Stimulated activated CD8-positive, alpha-beta memory T cell treated with anti-CD3 and anti-CD28 coated beads, Interleukin-4, amount 100 ng/mL, for 1 hour (primary cell): ENCODE measurements at places on chromosomes 3 and 15.

DNA sequence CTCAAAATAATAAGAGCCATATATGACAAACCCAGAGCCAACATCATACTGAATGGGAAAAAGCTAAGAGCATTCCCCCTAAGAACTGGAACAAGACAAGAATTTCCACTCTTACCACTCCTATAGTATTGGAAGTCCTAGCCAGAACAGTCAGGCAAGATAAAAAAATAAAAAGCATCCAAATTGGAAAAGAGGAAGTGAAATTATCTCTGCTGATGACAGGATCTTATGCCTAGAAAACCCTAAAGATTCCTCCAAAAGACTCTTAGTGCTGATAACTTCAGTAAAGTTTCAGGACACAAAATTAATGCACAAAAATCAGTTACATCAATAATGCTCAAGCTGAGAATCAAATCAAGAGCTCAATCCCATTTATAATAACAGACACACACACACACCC is 45.9 kb upstream of the SLC2A2 start:
- no peak for DNase-seq

- no peak for DNase-seq
Observed at GRCh38 chr15:82849556-82850512, 40.4 kb downstream of the WHAMM start.

- no peak for DNase-seq
Observed at GRCh38 chr15:93235926-93236780, 147.1 kb upstream of the RGMA start.

DNA sequence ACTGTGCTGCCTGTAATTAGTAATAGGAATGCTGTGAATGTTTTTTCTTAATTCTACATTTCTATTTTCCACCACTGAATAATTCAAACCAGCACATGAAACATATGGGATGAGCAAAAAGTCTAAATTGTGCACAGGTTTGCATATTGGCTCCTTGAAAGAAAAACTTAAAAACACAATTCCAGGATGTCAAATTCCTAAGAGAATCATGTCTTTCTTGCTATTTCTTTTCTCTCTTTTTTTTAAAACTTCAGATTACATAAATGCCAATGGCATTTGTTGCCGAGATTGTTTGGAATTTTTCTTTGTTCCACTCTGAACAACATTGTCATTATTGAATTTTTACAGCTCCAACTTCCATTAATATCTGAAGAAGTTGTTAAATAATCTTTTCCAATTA is 60.8 kb downstream of the VGLL3 start:
- no peak for DNase-seq

DNA sequence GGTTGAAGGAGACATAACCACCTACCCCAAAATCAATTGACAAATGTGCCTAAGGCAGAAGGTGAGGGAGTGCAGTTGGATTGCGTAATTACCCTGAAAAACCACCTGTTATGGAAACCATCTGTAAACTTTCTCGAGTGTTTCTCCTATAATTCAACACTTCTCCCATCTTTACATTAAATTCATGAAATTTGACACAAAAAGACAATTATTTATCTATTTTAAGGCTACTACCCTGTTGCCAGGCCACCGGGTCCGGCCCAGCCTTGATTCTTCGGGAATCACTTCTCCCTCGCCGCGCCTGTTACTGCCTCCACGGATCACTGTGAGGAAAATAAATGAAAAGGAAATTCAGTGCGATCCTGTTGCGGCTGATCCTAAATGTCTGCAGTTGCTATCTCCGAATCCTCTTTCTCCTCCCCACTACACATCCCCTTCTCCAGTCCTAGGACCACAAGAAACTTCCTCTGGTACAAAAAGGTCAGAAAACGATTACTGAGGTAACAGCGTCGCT is 646 bp downstream of the IQCB1 start:
- no peak for DNase-seq
